ENCODE measurements at places on chromosomes 13 and 19.

GRCh38 chr13:45412274-45413049 lies 5.7 kb downstream of the SLC25A30 start:
- DNase-seq = no peak

DNA sequence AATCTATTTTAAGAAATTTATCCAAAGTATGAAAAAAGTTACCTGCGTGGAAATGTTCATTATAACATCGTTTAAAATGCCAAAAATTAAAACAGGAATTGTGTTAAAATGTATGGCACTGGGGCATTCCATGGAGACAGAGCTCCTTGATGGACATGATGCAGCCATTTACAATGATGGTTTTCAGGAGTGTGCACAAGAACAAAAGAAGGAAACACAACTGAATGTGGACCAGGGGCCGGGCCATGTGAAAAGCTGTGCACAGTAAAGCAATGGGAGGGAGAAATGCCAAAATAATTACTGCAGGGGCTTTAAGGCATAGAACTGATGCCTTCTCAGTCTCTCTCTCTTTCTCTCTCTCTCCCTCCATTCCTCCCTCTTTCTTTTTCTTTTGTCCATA lies 115.0 kb downstream of the ZNF536 start:
- no peak for DNase-seq

DNA sequence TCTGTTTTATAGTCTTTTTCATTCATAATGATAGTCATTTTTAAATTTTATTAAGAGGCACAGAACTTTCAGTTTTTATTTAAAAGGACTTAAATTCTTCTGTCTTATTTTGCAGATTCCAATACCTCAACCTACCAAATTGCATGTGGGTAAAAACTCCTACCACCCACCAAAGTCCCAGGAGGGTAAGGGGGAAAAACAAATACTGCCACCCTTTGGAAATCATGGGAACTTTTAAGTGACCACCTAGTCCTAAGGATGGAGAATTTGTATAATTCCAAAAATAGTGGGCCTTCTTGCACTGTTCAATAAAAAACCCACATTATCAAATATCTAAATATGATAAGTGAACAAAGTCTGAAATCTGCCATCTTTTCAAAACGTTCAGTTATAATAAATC lies 9.7 kb downstream of the SUPT20H start:
- DNase-seq = peak; percentile 17

DNA sequence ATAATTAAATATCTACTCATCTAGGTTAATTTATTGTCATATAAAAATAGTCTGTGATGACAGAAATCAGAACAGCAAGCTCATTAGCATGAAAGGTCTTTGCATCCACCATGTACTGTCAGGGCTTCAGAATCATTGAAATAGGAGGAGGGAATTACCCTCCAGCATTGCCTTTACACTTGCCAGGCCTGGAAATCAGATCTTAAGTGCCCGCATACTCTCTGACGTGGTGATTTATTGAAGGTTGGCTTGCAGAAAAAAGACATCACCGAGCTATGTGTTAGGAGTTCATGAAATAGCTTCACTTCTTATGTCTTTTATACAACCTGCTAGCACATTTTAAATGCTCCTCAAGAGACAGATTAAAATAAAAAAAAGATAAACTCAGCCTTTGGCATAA lies 661.7 kb upstream of the SLITRK1 start:
- DNase-seq = no peak

DNA sequence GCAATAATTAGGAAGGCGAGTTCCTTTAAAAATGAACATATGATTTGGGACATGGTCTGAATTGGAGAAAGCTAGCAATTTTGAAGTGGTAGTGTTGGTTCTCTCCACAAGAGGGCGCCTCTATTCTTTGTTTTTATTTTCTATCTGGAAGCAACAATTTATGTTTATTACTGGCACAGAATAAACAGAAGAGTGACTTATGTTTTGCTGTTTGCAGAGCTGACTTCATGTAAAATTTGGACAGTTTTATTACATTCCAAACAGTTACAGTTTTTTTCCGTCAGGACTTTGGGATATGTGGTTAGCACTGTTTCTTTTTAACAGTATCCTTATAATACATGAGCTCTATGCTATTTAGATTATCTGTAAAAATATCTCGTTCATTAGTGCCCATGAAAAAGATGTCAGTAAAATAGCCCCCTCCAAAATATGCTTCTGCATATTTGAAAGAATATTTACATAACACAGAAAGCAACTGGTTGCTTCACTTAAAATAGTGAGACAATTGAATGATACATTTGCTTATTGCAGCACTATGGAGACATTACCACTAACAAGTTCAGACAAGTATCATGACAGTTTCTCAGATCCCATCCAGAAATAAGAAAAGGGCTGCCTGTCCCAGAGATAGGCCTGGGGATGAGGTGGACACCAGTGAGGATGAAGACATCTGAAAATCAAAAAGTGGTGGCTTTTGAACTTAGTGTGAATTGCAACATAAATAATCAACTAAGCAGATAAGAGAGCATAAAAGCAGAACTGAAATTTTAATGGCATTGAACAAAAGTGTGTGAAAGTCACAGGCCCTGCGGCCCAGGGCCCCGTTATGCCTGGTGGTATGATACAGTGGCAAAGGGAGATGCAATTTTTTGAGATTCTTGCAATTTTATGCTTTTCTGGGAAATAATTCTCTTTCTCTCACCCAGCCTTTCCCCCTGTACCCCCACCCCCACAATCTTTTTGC lies 32.3 kb upstream of the FGF9 start:
- peak; percentile 43 for DNase-seq

- DNase-seq = no peak
Observed at GRCh38 chr13:110400786-110401533, 93.9 kb downstream of the COL4A2 start.

- DNase-seq = peak; percentile 98
Observed at GRCh38 chr19:12769689-12770088, 5.7 kb downstream of the HOOK2 start.

DNA sequence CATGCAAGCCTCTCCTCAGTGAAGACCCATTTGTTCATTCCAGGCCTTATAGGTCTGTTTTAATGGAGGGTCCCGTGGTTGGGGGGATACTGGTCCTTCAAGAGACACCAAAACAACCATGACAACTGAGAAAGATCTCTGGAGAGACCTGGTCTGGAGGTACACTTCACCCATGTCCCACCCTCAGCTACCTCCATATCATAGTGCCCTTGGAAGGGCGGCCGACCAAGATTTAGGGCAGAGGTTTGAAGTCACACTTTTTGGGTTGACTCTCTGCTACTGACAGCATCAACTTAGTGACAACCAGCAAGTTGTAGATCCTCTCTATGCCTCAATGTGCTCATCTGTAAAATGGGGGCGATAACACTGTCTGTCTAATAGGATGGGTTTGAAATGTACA lies 177.3 kb downstream of the TSHZ3 start:
- no peak for DNase-seq

- no peak for DNase-seq
Observed at GRCh38 chr13:54799621-54800226, 1771.1 kb downstream of the OLFM4 start.

DNA sequence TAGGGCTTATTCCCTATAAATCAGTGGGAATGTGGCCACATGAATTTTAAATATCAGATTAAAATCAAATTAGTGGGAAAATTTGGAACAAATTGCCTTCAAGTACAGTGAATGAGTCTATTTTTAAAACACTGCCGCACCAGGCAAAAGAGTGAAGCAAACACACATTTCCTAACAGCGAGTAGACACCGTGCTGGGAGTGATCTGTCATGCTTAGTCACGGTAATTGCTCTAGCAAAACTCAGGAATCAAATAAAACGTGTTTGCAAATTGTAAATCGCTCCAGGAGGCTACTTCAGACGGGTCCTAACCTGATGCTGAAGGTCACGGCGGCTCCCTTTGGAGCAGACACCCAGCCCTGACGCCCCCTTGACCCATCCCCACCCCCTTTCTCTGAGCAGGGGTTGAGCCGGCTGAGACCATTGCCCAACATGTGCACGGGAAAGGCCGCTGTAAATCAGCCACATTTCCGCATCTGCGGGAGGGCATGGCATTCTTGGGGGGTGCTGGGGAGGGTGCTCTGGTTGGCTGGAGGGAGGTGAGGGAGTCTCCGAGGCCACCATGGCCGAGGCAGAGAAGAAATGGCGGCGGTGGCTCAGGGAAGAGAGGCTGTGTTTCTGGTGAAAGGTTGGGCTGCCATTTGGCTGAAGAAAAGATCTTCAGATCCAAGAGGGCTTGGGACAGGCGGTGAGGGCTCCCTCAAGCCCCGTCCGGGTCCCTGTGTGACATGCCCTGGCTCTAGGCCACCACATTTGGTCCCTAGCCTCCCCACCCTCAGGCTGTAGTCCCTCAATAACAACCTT lies 8.9 kb downstream of the CEBPA start:
- peak; percentile 24 for DNase-seq

DNA sequence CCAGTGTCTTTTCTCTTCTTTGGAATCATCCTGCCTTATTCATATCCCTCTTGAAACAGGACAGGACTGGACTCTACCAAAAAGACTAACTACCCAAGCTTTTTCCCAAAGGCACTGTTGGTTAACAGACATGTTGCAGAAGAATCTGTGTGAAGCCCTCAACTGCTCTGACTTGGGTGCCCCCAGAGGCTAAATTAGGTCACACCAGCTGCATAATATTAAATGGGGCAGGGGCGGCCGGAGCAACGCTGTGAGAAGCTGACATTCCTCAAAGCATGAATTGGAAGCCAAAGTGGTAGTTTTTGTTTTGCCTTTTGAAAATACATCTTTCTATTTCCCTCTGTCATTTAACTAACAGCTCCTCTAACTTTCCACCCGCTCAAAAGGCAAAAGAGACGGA lies 185.9 kb downstream of the LHFPL6 start:
- DNase-seq = peak; percentile 65

DNA sequence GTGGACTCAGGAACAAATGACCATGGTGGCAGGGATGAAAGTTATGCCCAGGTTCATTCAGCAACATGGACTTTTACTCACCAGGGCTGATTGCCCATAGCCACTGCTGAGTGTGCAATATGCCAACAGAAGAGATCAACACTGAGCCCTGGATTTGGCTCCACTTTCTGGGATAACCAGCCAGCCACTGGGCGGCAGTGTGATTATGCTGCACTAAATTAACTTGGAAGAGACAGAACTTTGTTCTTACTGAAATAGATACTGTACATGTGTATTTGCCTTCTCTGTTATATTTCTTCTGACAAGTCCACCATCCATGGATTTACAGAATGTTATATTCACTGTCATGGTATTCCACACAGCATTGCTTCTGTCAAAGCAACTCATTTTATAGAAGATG lies 257.4 kb downstream of the TDRD3 start:
- peak; percentile 68 for DNase-seq

GRCh38 chr19:55902080-55902751 lies 29.9 kb downstream of the NLRP13 start:
- no peak for DNase-seq

DNA sequence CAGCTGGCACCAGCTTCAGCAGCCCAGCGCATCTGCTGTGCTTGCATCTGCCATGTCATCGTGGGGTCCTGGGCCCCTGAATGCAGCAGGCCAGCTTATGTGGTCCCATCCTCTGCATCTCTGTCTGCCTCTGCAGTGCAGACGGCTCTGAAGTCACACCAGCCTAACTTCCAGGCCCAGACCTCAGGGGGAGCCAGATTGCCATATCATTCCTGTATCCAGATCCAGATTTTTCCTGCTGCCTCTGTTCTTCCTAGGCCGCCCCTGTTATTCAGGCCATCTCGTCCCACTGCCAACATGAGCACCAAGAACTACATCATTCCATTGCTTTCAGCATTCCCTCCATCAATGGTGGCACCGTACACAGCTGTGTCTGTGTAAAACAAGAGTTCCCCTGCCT lies 571.6 kb downstream of the UQCRFS1 start:
- no peak for DNase-seq

DNA sequence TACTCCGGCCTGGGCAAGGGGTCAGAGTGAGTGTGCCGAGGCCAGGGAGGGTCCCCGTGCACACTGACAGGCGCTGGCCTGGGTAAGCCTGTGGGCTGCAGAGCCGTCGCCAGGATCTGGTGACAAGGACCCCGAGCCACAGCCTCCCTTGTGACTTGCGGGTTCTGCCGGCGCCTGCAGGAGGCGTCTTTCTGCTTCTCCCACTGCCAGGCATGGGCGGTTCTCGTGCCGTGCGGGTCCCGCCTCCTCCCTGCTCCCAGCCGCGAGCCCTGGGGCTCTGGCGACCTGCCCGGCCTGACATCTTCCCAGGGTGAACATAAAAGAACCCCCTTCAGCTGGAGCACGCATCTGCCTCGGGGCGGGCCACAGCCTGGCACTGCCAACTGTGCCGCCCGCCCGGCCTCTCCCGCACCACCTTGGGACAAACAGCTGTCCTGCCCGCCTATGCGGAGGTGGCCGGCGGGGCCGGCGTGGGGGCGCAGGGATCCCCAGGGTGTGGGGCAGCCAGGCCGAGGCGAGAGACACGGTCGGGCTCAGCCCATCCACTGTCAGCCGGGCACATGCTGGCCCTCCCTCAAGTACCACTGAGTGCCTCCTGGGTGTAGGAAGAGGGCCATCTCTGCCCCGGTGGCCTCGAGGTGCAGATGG lies 1.5 kb upstream of the HCN2 start:
- peak; percentile 77 for DNase-seq

GRCh38 chr13:44017756-44018309 lies 138.1 kb downstream of the LACC1 start:
- no peak for DNase-seq

GRCh38 chr19:51663650-51664049 lies 17.0 kb upstream of the SIGLEC14 start:
- DNase-seq = no peak

DNA sequence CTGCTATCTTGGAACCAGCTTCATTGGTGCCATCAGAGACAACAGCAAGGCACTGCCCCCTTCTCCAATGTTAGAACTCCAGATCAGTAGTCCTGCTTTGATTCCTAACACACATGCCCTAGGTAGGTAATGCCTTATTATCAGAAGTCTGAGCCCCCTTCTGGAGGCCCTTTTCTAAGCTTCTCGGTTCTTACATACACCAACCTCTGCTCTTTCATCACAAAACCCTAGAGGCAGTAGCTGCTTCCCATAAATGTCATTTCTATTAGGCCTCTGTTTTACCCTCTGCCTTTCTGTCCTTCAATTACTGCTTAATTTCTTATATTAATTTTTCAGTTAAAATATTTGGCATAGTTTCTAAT lies 65.3 kb upstream of the KLHL1 start:
- no peak for DNase-seq

- peak; percentile 37 for DNase-seq
Observed at GRCh38 chr13:76796851-76797250, 89.4 kb downstream of the KCTD12 start.

GRCh38 chr19:4524808-4525562 lies 6.7 kb upstream of the PLIN4 start:
- peak; percentile 50 for DNase-seq

All from NCI-H82 (cell line).